ENCODE measurements at places on chromosomes 11 and 22.

DNA sequence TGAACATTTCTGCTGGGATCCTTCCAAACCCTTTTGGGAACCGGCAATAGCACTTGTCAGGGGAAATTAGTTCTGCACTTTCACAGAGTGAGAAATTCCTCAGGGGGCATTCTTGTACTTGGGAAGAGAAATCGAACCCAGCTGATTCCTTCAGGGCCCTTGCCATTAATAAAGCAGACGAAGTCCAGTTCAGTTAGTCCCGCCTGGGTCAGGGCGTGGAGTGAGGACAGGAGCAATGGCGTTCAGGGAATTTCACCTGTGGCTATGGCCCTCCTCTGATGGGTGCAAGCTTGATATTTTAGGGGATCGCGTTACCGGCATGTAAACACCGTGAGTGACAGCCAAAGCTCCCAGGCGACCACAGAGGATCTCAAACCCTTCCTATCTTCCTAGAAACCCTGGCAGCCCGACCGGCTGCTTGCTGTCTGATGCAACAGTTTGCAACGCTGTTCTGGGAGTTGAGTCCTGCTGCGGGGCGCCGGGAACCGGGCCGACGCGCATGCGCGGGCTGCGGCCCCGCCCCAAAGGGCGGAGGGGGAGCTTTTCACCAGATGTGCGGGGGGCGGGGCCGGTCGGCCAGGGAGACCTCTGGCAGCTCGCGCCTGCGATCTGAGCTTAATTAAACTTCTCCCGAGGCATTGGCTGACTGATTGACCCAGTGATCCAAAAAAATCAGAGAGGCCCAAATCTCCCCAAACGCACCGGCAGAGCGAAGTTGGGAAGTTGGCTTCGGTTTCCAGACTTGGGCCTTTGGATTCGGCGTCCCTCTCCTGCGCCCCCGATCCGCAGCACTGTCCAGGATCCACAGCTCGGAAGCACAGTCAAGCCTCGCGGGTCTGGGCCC lies 34.3 kb upstream of the CREB3L1 start:
- DNase-seq = peak; percentile 73

DNA sequence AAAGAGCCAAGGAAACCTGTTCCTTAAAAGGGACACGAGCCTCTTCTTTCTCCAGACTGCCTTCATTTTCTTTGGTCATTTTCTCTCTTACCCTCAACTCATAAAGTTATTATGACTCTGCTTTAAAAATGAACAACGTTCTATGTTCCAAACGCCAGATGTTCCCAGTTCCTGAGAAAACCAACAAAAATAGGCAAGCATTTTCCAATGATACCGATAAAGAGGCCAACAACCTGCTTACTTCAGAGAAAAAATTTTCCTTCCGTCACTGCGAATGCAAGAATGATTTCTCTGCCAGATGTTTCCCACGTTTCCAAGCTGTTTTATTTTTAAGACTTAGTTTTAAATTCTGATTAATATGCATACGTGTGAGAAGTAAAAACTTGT lies 315 bp upstream of the TRPC6 start:
- no peak for DNase-seq

GRCh38 chr11:1087961-1088926 lies 13.6 kb downstream of the MUC2 start:
- DNase-seq = no peak

DNA sequence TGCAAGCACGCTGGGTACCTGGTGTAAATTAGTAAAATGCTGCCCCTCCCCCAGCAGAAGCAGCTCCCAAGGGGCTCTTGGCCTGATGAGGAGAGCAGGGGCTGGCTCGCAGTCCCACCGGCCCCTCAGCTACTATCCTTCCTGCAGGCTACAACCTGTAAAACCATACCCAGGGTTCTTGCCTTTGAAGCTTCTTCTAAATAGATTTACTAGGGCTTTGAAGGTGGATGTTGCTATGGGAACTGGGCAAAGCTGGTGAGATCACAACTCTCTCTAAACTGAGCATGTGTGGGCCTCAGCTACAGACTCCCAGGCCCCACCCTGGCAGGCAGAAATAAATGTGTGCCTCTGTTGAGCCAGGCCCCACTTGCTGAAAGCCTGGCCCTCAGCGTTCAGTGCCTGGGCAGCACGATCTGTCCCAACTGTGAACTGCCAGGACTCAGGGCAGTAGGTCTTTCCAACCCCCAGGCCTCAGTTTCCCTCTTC lies 18.5 kb downstream of the CD5 start:
- DNase-seq = no peak

- DNase-seq = peak; percentile 70
Observed at GRCh38 chr22:45994491-45995404, 17.8 kb upstream of the WNT7B start.

DNA sequence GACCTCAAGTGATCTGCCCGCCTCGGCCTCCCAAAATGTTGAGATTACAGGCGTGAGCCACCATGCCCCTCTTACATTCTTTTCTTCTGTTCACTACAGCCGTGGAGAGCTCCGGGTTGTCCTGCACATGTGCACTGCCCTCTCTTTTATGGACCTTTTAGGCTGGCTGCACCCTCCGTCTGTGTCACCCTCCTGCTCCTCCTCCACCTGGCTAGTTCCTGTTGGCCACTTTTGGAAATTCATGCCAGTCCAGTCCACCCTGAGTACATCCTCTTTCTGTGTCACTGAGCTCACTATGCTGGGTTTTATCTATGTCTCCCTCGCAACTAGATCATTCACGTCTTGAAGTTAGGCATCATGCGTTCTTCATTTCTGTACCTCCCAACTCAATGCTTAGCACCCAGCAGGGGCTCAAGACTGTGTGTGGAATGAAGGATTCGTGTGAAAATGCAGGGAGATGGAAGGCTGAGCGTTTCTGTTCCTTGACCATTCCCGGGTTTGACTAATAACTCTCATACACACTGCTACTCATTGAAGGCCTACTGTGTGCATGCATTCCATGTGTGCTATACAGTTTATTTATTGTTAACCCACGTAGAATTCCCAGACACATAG lies 60.6 kb downstream of the PTPRJ start:
- no peak for DNase-seq

DNA sequence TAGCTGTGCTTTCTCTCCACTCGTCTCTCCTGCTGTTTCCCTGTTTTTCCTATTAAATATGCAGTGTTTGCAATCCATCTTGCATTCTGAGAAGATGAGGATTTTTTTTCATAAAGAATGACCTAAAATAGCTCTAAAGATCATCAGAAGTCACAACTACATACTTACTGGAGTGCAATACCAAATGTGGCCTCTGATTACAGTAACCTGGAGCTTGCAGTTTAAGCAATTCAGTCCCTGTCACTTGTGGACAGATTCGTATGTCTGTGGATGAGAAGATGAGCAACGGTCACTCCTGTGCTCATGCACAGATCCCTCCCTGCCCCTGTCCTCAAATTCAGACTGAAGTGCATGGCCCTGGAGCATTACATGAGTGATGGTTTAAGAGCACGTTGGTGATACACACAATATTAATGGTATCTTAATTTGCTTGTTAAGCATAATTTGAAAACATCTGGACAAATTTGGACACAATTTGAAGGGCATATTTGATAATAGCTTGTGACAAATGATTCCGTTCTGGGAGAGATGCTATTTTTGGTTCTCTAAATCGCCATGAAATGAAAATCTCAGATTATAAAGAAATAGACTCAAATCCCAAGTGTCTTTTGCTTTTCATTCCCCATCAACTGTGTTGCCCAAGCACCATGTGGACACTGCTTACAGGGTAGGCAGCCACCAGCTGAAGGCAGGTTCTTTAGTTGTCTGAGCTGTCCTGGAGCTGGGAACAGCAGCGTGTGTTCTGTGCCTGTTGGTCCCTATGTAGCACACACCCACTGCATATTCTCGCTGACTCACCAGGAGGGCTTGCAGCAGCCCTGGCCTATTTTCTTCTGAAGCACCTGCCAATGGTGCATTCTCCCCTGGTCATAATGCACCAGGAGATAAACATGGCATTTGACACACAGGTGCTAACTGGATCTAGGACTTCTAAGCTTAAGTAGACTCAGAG lies 32.6 kb upstream of the PRAME start:
- DNase-seq = no peak

GRCh38 chr22:41857155-41857859 lies 24.4 kb downstream of the SREBF2 start:
- peak; percentile 50 for DNase-seq

GRCh38 chr11:110125632-110126031 lies 32.4 kb downstream of the ZC3H12C start:
- no peak for DNase-seq

GRCh38 chr22:41862530-41863266 lies 29.8 kb downstream of the SREBF2 start:
- DNase-seq = no peak

Data from stimulated activated CD8-positive, alpha-beta memory T cell treated with anti-CD3 and anti-CD28 coated beads, Interleukin-15, amount 100 ng/mL, for 1 hour (primary cell).